ENCODE measurements at places on chromosomes 5 and 9. TPM values are rescaled to one million over a fixed set of nuclear protein-coding genes. Genes with fewer than 3 reads are reported as not detected.

The SMIM33 gene
- 2.3 TPM for total RNA-seq

The PLAC8L1 gene
- 0.39 TPM for total RNA-seq

The BTNL3 gene
- total RNA-seq, result not detected

The NPR3 gene
- total RNA-seq, result not detected

The NR5A1 gene
- total RNA-seq, result not detected

The SPATA31E1 gene
- not detected for total RNA-seq

The TMEM174 gene
- not detected for total RNA-seq
